Hair follicle dermal papilla cell (primary cell): ENCODE measurements at places on chromosomes 3 and 15. TPM values are rescaled to one million over a fixed set of nuclear protein-coding genes. Genes with fewer than 3 reads are reported as not detected.

GPR62 gene
- not detected in 2 replicates for total RNA-seq

SACM1L gene
- total RNA-seq = 32.4 and 42.0 TPM in 2 replicates

EXOG gene
- 9.5 and 11.8 TPM in 2 replicates for total RNA-seq

TRPM1 gene
- total RNA-seq = not detected in 2 replicates

MEGF11 gene
- under 0.01 TPM in 1 of 2 replicates, not detected in the other for total RNA-seq

EIF5A2 gene
- 12.5 and 13.8 TPM in 2 replicates for total RNA-seq

B3GALNT1 gene
- total RNA-seq = 16.8 and 20.3 TPM in 2 replicates

GOLGA8M gene
- 0.16 and 0.73 TPM in 2 replicates for total RNA-seq

RAD51 gene
- total RNA-seq = 1.1 and 1.8 TPM in 2 replicates

TRAT1 gene
- total RNA-seq = not detected in 2 replicates

PPP2R3A gene
- 33.6 and 39.1 TPM in 2 replicates for total RNA-seq

CISH gene
- 1.3 and 2.3 TPM in 2 replicates for total RNA-seq

NR2E3 gene
- total RNA-seq = 0.16 TPM in 1 of 2 replicates, not detected in the other

FAN1 gene
- 17.0 and 20.9 TPM in 2 replicates for total RNA-seq

DNASE1L3 gene
- total RNA-seq = not detected in 2 replicates

ADAMTSL3 gene
- total RNA-seq = not detected in 2 replicates

ATP8B4 gene
- total RNA-seq = 16.6 and 25.0 TPM in 2 replicates
